Kidney (tissue), 22 donors: ENCODE measurements at places on chromosomes 6 and 20. TPM values are rescaled to one million over a fixed set of nuclear protein-coding genes. Genes with fewer than 3 reads are reported as not detected.

- peak; percentile 99 for DNase-seq
Measured at GRCh38 chr6:125956506-125957390, at the start of gene HINT3. Gene HINT3 (plus strand): TSS chr6:125956770. CDS start chr6:125956978, 208 bp downstream.

- DNase-seq: peak; percentile 43
Measured at GRCh38 chr6:37860226-37860839, 40.8 kb downstream of the ZFAND3 start.

GRCh38 chr20:53390770-53391169 lies 202.9 kb downstream of the ZNF217 start:
- DNase-seq: no peak

The EPHA7 gene
- 27.0 TPM for total RNA-seq

DNA sequence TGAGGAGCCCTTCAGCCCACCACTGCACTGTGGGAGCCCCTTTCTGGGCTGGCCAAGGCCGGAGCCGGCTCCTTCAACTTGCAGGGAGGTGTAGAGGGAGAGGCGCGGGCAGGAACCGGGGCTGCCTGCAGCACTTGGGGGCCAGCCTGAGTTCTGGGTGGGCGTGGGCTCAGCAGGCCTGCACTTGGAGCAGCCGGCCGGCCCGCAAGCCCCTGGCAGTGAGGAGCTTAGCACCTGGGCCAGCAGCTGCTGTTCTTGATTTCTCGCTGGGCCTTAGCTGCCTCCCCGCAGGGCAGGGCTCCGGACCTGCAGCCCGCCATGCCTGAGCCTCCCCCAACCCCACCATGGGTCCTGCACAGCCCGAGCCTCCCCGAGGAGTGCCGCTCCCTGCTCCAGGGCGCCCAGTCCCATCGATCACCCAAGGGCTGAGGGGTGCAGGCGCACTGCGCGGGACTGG lies 101.7 kb upstream of the ADGRB3 start:
- no peak for DNase-seq

The ANGPT4 gene
- 0.57 TPM for total RNA-seq

- peak; percentile 32 for DNase-seq
Measured at GRCh38 chr6:6781172-6781872, 192.8 kb downstream of the LY86 start.

The DPM1 gene
- total RNA-seq: 32.4 TPM

- DNase-seq: no peak
Measured at GRCh38 chr6:38435330-38435729, 204.4 kb downstream of the BTBD9 start.

- peak; percentile 59 for DNase-seq
Measured at GRCh38 chr6:168163096-168163731, 84.2 kb upstream of the FRMD1 start.
